ENCODE measurements at places on chromosomes 4 and X. TPM values are rescaled to one million over a fixed set of nuclear protein-coding genes. Genes with fewer than 3 reads are reported as not detected.
A peak's percentile ranks its signal among the peaks of the same experiment; 100 is the strongest.

ZNF280C gene
- 6.1 TPM for total RNA-seq

RAI2 gene
- not detected for total RNA-seq

NKX1-1 gene
- total RNA-seq, result not detected

GRCh38 chr4:39205000-39205399 lies 22.7 kb downstream of the WDR19 start:
- DNase-seq, result no peak

DNA sequence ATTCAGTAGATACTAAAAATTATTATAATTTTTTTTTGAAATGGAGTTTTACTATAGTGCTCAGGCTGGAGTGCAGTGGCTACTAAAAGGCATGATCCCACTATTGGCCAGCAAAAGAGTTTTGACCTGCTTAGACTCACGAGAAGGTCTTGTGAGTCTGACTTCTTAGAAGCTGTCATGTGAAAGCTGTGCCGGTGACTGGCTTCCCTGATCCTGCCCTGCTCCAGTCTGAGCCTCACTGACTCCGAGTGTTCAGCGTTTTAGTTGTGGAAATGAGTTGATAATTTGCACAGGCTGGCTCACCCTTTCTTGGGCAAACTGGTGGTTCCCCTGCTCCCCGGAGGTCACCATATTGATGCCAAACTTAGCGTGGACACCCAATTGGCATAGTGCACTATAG lies 16.4 kb upstream of the CXCL8 start:
- DNase-seq, result no peak

LNX1 gene
- 0.36 TPM for total RNA-seq

- no peak for DNase-seq
Measured at GRCh38 chrX:136586386-136586785, 54.4 kb downstream of the VGLL1 start.

GRCh38 chr4:174009686-174010451 lies 273.6 kb downstream of the FBXO8 start:
- DNase-seq, result no peak

GRCh38 chr4:6523251-6523650 lies 50.8 kb upstream of the PPP2R2C start:
- peak; percentile 10 for DNase-seq

GLRA3 gene
- total RNA-seq, result not detected

- no peak for DNase-seq
Measured at GRCh38 chr4:2069161-2069971, 10.2 kb downstream of the NAT8L start.

DNA sequence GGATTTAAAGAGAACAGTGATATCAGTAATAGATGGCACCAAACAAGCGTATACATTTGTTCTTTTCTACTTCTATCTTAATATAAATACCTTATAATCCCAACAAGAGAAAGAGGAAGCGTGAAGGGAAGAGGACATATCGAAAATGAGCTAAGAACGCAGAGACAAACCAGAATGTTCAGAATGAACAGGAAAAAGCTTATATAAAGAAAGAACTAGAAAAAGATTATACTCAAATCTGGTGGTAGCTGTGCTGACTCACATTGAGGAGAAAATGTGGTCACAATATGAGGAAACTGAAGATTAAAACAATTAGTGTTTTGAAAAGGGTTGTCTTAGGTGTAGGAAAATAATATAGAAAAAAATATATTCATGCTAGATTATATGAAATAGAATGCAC lies 2.0 kb upstream of the GPR34 start:
- DNase-seq, result no peak

DNA sequence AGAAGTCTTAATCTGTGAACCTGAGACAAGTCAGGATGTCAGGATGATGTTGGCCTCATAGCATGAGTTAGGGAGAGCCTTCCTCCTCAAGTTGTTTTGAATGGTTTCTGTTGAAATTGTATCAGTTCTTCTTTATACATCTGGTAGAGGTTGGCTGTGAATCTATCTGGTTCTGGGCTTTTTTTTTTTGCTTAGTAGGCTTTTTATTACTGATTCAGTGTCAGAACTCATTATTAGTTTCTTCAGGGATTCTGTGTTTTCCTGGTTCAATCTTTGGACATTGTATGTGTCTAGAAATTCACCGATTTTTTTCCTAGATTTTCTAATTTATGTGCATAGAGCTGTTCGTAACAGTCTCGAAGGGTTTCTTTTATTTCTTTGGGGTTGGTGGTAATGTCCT lies 14.9 kb downstream of the GLUD2 start:
- DNase-seq, result no peak

RS1 gene
- total RNA-seq, result not detected

- DNase-seq, result peak; percentile 46
Measured at GRCh38 chr4:146585761-146586333, 52.8 kb upstream of the POU4F2 start.

DNA sequence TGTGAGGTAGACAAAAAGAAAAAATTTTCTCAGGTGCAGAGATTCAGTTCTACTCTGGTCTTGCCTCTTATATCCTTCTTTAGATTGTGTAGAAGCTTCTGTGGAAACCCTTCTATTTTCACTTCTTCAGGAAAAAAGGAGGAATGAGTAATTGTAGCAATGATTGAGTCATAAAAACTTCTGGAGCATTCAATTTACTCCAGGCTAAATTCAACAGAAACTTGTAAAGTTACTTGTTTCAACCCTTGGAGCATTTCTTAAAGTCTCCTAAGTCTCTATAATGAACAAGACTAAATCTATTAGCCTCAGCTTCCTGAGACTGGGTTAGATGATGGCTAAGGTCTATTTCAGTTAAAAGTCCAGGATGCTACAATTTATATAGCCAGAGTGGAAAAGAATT lies 29.9 kb downstream of the BOD1L1 start:
- peak; percentile 38 for DNase-seq

DNA sequence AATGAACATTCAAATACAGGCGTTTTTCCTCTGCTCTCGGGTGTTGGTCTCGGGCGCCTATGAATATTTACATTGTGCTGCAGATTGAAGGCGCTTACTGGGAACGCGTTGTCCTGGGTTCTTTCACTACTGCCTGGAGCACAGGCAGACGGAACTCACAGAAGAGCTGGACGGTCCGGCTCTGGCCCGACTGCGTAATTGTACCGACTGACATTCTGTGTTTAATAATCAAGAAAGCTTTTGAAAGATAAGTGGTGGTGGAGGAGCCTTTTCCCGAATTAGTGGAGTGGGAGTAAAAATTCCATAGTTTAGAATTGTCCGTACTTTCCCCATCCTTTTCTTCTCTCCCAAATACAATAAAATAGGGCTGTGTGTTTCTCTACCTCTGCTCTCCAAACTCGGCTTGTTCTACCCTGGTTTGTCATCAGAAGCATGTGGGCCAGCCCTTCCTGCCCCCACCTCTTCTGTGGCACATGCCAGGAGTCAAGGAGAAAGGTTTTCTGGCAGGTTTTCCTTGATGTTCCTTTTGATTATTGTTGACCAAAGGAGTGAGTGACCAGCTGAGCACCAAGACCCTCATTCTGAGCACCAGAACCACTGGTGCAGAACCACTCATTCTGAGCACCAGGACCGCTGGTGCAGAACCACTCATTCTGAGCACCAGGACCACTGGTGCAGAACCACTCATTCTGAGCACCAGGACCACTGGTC lies 2.3 kb downstream of the FHDC1 start:
- DNase-seq, result no peak

GRCh38 chrX:12770440-12770839 lies 20.8 kb upstream of the PRPS2 start:
- DNase-seq, result peak; percentile 30

NWD2 gene
- not detected for total RNA-seq

GRCh38 chrX:154402622-154403127 lies 4.5 kb downstream of the RPL10 start:
- DNase-seq, result no peak

- DNase-seq, result no peak
Measured at GRCh38 chrX:146264763-146265375, 447.2 kb downstream of the SLITRK2 start.

RLIM gene
- total RNA-seq, result 77.4 TPM

KLHL4 gene
- 1.7 TPM for total RNA-seq

TENM3 gene
- 173 TPM for total RNA-seq

DNA sequence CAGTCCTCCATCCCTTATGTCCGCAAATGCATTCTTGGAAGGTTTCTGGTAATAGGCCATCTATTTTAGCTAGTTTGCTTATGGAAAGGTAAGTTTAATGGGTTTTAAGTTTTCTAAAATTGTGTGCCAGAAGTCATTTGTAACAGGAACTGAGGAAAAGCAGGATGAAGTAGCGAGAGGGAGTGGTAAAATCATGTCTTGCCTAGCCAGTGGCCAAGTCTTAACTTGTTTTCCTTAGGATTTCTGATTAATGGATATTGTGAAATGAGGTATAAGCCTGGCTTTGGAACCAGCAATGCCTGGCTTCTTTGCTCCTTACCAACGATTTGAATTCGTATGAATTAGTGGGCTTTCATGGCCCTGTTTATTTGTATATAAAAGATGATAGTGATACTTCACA lies 7.3 kb downstream of the SEC24B start:
- no peak for DNase-seq

- no peak for DNase-seq
Measured at GRCh38 chr4:67894659-67895058, 10.9 kb upstream of the TMPRSS11D start.

DNA sequence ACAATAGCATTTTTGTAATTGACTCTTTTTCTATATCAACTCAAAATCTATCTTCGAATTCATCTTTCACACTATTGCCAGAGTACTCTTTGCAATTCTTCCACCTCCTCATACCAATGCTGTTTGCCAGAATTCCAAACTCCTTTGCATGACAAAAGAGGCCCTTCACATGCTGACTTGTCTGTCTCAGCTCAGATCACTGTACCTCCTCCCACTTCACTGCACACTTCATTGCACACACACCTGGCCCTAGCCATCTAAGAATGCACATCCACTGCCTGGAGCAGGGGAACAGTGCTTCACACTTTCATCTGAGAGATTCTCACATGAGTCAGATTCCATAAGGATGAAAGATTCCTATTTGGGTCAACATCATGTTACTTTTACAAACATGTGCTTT lies 56.5 kb downstream of the PRDM5 start:
- DNase-seq, result peak; percentile 31

Measured in IMR-90 (cell line).